ENCODE measurements at places on chromosomes 16 and 17. TPM values are rescaled to one million over a fixed set of nuclear protein-coding genes. Genes with fewer than 3 reads are reported as not detected.

DNA sequence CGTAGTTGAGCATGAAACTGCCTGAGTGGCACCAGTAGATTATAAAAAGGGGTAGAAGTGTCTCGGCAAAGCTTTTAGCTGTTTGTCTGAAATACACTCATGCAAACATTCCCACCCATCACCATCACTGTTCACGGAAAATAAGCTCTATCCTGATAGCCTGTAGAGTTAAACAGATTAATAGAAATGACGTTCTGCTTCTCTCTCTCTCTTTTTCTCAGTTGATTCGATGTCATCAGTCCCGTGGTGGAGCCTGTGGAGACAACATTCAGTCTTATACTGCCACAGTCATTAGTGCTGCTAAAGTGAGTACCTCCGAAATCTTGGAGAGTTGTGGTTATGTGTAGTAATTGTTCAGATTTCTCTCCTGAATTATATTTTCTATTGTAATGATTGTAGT lies 224.7 kb downstream of the BCAS3 start:
- peak overlapping the region; percentile 8 for H3K27ac ChIP-seq
- no peaks in the 10 kb centered on the region for H3K27me3 ChIP-seq
- H3K4me3 ChIP-seq: no peak overlapping the region
- DNase-seq: no peak
- no peaks in the 10 kb centered on the region for H3K4me1 ChIP-seq

GRCh38 chr16:84312783-84313382 lies 18.2 kb downstream of the WFDC1 start:
- H3K4me1 ChIP-seq: no peaks in the 10 kb centered on the region
- peak; percentile 62 for DNase-seq
- H3K27ac ChIP-seq: peak overlapping the region; percentile 39
- no peaks in the 10 kb centered on the region for H3K27me3 ChIP-seq
- no peak overlapping the region for H3K4me3 ChIP-seq

DNA sequence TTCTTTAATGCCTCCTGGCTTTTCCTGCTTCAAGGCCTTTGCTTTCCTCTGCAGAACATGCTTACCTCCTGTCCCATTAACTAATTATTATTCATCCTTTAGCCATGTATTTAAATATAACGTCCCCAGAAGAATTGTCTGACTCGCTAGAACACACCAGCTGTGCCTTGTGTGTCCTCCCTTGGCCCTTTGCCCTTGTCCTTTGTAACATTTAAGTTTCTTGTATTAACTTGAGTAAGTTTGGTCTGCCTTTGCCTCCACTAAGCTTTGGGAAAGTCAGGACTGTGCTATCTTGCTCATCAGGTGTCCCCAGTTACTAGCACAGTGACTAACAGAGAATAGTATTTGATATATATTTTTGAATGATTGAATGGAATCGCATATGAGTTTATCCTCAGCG lies 29.6 kb upstream of the ABCA9 start:
- peaks cover 13% of the 10 kb centered on the region for H3K36me3 ChIP-seq
- no peaks in the 10 kb centered on the region for H3K27me3 ChIP-seq
- no peak overlapping the region for H3K27ac ChIP-seq
- no peak overlapping the region for H3K4me3 ChIP-seq

- DNase-seq: no peak
- H3K27ac ChIP-seq: no peak overlapping the region
- H3K36me3 ChIP-seq: no peaks in the 10 kb centered on the region
- H3K4me3 ChIP-seq: no peak overlapping the region
- no peaks in the 10 kb centered on the region for H3K27me3 ChIP-seq
Observed at GRCh38 chr17:11324846-11325420, 83.9 kb downstream of the SHISA6 start.

SLC12A3 gene
- total RNA-seq: not detected

Measured in stomach (tissue), 19 donors.